NCI-H2227 treated with DMSO at 0.1 percent for 48 hours (cell line): ENCODE measurements at places on chromosomes 13 and 19.
A peak's percentile ranks its signal among the peaks of the same experiment; 100 is the strongest.

- DNase-seq: peak; percentile 7
Measured at GRCh38 chr13:91247768-91248167, 99.7 kb upstream of the MIR17HG start.

DNA sequence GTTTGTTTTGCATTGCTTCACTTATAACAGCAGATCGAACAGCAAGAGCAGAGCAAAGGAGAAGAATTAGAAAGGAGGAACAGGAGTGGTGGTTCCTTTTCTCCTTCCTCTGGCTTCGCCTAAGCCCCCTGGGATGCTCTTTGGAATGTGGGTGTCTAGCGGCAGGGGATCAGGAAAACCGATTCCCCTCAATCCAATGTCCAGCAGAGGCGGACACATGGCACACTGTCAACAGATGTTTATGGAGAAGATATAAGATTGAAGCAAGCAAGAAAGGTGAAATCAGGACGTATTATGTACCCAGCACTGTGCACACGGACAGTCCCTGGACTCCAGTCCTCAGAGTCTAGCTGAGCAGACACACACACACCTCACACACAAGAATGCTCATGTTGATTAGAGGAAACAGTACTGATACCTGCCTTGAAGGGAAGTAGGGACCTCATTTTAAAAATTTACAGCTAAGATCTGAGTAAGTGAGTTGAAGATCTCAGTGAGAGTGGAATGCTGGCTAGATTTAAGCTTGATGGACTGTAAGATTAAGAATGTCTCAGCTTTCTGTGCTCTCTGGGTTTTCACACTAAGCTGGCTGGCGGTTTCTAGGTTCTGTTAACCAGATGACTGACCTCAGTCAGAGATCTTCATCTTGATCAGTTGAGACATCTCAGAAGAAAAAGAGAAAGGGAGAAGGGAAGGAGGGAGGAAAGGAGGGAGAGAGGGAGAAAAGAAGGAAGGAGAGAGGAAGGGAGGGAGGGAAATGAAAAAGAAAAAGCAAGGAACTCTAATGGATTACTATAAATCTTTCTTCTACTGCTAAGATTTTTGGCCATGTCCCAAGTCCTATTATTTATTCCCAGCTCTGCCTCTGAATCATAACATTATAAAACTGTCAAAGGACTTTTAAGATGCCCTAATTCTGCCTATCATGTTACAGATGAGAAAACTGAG, 44.8 kb downstream of the FLT1 start:
- DNase-seq: no peak

GRCh38 chr13:23504180-23504579, 66.0 kb upstream of the TNFRSF19 start:
- no peak for DNase-seq

GRCh38 chr19:46630586-46631205, 5.3 kb downstream of the GNG8 start:
- DNase-seq: no peak

DNA sequence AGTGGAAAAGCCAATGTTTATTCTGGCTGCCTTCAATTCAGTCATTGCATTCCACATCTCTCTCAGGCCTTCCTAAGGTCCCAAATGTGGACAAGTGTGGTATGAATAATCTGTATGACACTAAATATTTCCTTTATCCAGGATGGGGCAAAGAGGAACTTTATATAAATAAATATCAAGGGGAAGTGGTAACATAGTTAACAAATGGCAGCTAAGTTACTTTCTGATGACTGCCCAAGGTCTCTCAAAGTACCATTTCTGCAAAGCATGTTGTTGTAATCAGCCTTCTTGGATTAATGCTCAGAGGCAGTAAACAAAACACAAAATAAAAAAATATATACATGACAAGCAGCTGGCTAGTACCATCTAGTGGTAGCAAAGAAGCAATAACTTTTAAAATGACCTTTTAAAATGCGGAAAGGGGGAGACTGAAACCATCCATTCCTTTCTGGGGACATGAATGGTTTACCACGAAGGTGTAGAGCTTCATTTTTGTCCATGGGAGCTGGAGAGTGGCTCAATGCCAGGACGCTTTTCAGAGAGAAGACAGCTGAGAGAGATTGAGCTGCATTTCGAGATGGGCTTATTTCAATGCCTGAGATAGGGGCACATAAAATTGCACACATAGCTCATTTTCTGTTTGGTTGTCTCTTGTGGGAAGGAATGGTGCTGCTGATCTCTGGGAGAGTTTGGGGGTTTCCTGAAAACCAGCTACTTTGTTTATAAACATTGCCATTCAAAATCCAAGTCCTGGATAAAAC, 259.2 kb downstream of the RFC3 start:
- peak; percentile 9 for DNase-seq

DNA sequence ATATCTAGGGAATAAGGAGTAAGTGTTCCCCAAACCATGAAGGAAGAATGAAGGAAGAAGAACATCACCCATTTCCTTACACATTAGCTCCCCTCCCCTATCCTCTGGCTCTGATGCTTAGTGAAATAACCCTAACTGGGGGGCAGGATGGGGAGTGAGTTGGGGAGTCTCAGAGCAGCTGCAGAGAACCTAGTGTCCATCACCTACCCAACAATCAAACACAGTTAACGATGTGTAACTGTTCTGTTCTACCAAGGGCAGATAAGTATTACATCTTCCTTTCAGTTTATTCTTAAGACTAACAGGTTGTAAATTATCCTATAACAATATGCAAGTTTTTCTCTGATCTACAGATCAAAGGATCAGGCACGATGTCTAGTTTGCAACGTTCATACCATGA, 12.8 kb downstream of the ELF1 start:
- DNase-seq: no peak

DNA sequence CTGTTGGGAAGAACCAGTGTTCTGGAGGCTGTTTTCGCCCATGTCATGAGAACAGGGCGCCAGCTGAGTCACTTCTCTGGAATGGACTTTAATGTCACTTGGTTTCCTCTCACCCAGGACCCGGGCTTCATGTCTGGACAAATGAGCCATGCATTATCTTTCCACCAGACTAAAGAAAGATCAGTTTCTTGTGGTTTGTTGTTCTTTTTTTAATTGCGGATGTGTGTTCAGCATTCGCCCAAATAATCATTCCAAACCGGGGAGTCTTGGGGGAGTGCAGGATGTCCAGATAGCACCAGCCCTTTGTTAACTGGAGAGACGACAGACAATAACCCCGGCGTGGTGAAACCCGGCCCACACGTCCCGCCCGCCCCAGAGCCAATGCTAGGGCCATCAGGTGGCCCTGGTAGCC, 102.5 kb downstream of the COL4A2 start:
- DNase-seq: no peak

- DNase-seq: no peak
Measured at GRCh38 chr13:28239374-28239773, 101.0 kb downstream of the PAN3 start.
